ENCODE measurements at places on chromosomes 1 and 21.

DNA sequence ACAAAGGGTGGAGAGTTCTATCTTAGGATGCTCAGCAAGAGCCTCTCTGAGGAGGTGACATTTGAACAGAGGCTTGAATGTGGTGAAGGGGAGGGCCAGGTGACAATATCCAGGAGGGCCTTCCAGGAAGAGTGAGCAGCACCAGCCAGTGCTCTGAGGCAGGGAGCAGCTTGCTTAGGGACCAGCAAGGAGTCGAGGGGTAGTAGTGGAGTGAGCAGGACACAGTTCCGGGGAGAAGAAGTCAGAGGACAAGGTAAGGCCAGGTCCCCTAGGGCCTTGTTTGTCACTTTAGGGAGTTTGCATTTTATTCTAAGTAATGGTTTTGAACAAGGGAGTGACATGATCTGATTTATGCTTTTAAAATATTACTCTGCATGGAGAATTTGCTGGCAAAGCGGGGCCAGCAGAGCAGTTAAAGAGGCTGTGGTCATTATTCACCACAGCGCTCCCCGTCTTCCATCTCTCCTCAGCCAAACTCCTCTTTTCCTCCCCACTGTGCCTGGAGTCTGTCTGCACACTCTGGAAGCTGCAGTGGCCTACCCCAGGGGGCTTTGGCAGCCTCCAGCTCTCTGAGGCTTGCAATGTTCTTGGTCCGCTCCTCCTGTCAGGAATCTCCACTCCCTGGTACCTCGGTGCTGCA lies 17.0 kb upstream of the CSF1 start:
- no peak for DNase-seq

DNA sequence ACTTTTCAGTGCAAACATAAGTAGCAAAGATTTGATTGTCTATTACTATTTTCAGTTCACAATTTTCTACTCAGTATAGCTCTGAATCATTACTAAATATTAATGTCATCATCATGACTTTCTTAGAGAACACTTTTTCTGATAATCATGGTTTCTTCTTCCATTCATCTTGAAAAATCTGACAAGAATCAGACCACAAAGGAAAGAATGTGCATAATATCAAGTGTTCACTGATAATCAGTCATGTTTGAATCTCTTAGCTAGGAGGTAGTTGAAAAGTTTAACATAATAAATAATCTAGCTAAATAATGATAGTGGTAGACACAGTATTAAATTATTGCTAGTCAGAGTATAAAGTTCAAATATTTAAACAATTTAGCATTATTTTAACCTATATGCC lies 133.2 kb downstream of the BRINP3 start:
- no peak for DNase-seq

- DNase-seq, result no peak
Measured at GRCh38 chr1:180630408-180631193, 1.2 kb upstream of the XPR1 start.

- DNase-seq, result peak; percentile 100
Measured at GRCh38 chr1:155983191-155984024, 5.1 kb upstream of the ARHGEF2 start.

- DNase-seq, result peak; percentile 41
Measured at GRCh38 chr1:233598891-233599541, 14.9 kb upstream of the KCNK1 start.

GRCh38 chr1:183827801-183828200 lies 22.9 kb downstream of the RGL1 start:
- DNase-seq, result no peak

DNA sequence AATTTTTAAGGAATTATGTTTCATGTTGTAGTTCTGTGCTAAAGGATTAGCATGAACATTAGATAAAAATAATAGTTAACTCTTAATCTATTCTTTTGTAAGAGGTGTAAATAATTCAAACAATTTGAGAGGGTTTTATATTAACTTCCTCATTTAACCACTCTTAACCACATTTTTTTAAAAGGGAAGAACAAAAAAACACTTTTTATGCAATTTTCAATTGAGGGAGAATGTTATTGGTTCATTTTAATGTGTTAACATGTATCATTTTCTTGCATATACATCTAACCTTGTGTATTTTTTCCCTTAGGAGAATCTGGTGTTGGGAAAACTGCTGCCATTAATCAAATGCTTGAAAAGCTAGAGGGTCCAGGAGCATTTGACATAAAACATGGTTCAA lies 169.0 kb downstream of the LBR start:
- no peak for DNase-seq

All from fibroblast of the aortic adventitia (primary cell).